ENCODE measurements at places on chromosomes 2 and 18. TPM values are rescaled to one million over a fixed set of nuclear protein-coding genes. Genes with fewer than 3 reads are reported as not detected.

The PIEZO2 gene
- 0.50 TPM for polyA plus RNA-seq

The EDAR gene
- not detected for polyA plus RNA-seq

The MTIF2 gene
- polyA plus RNA-seq: 16.9 TPM

The SP140 gene
- 0.13 TPM for polyA plus RNA-seq

DNA sequence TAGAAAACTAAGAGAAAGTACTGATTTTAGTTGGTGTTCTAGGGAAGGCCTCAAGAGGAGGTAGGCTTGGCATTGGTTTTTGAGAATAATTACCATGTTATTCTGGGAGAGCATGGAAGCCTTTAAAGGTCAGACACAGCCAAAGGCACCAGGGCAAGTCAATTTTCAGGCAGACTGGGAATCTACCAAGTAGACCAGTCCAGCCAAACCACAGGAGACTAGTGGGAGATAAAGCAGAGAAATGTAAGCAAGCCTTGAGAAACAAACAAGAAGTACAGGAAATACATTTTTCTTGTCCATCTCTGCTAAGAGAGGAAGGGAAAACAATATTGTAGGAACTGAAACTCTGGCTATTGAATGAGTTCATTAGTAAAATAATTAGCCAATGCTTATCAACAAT is 5.5 kb upstream of the CCDC68 start:
- DNase-seq: no peak

DNA sequence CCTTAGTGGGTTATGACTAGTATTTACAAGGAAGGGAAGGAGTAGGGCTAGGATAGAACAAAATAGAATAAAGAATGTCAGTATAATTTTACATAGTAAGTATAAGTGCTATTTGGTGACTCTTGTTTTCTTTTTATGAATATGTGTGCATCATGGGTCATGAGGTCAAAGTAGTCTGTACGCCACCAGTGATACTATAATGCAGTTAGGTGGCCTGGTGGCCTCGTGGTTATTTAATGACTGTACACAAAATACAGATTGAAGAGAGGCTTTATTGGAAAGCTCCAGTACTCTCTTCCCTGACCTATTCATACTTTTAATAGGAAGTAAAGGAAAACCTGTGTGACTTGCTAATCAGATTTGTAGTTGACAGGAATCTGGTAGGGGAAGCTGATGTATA is 27.3 kb downstream of the CAB39 start:
- no peak for DNase-seq

- DNase-seq: no peak
Observed at GRCh38 chr2:99695944-99696253, 206.1 kb upstream of the REV1 start.

DNA sequence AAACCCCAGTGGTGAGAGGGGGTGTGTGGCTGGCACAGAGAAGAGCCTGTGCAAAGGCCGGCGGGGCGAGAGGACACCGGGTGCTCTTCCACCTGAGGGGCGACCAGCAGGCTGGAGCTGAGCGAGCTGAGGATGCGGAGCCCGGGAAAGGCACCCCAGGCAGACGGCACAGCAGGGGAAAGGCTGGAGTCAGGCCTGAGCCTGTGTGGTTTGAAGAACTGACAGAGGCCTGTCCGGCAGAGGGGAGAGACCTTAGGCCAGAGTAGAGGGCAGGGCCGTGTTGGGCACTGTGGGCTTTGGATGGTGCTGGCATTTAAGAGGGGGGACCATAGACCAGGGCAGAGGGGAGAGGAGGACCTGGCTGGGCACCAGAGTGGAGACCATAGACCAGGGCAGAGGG is 149.8 kb downstream of the RTP5 start:
- DNase-seq: no peak

DNA sequence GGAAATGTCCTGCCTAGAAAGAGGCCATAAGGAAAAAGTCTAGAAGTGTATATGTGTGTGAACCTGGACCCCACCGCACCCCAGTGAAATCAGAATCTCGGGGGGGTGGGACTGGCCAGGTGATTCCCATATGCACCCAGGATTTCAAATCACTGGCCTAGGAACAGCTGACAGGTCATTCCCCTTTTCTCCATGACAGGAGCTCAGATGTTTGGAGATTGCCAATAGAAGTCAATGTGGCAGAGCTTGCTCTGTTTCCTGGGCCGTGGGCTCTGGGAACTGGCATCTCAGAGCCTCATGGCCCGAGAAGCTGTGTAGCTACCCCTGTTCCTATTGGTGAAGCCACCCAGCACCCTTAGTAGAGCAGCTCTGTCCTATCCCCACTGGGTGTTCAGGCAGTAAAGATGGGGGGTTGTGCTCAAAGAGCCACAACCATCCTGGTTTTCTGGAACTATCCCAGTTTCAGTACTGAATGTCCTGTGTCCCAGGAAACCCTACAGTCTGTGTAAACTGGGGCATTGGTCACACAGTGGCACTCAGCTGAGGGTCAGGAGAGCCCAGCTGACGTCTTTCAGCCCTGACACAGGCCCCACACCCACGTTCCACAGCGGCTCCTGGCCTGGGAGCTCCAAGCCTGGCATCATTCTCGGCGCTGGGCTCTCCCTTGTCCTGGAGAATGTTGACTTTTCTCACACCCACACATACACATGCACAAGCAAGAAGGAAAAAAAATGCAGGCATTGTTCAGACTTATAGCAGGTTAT is 18.9 kb downstream of the GNLY start:
- DNase-seq: peak; percentile 87

DNA sequence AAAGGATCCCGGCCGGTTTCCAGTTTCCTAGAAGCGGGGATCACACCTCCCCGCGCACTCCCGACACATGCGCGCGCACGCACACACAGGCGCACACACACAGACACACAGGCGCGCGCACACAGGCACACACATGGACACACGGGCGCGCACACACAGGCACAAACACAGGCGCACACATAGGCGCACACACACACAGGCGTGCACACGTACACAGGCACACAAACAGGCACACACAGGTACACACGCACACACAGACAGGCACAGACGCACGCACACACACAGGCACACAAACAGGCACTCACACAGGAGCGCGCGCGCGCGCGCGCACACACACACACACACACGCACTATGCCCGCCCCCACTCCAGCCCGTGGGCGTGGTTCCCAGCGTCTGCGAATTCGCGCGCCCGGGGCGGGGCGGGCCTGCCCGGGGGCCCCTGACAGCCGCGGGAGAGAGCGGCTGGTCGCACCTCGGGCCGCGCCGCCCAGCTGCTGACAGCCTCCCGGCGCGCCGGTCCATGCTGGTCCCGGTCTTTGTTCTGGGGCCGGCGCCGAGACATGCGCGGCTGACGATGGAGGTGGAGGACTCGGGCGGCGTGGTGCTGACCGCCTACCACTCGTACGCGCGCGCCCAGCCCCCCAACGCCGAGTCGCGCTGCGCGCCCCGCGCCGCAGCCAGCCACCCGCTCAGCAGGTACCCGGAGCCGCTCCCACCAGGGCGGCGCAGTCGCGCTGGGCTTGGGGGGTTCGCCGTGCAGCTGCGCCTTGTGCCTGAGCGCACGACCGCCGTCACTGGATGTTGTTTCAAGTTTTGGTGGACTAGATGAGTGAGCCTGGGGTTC is at the start of gene ARHGAP28:
TSS of gene ARHGAP28 (plus strand) at position 470 of the 845 bp plus-strand sequence. CDS start at position 576, 106 bp downstream.
- peak; percentile 86 for DNase-seq

GRCh38 chr18:10726198-10727068 is 200.6 kb downstream of the NAPG start:
- DNase-seq: no peak

DNA sequence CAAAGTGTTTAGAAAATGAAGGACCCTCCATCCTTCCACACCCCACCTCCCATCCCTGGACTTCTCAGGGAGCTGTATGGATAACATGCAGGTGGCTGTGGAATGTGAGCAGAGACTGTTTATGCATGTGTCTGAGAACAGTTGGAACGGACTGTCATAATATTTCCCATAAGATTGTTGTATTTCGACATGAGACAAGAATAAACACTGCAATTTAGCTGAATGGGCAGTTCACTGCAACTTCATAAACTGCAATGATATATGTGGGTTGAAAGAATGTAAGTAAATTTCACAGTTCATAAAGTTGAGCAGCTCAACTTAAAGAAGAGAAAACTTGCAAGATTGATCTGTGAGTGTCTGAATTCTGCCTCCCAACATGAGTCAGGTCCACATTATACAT is 74.6 kb downstream of the MEP1B start:
- DNase-seq: no peak
